ENCODE measurements at places on chromosomes 5 and 9.

DNA sequence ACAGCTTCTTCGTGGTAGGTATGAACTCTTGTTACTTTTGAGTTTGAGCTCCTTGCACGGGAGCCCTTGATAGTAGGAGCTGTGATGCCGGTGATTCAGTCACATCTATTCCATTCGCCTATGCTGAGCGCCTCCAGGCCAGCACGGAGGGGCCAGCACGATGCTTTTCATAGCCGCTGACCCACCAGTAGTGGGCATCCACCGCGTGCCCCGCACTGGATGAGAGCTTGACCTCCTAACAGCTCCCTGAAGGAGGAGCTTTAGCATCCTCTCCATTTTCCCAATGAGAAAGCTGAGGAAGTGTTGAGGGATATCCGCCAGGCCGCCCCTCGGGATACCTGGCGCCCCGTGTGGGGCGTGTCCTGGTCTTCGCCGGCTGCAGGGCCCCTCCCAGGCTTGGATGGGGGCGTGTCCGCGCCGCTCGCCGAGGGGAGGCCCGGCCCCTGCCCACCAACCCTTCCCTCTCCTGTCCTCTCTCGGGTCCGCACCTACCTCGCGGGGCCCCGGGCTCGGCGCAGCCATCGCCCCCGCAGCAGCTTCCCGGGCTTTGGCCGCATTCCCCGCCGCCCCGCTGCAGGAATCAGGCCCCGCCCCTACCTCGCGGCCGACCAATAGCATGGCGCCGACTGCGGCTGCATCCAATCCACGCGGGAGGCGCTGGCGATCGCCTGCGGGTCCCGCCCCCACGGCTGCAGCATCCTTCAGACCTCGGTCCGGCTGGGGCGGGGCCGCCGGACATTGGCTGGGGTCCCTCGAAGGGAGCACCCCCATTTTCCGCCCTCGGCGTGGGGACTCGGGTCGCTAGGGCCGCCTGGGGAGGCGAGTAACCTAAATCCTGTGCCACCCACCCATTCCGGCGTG, at the start of gene PIP5KL1:
TSS of gene PIP5KL1 (minus strand) at position 547 of the 861 bp plus-strand sequence. CDS start at position 522, 25 bp downstream.
- DNase-seq, result peak; percentile 92

- DNase-seq, result no peak
Measured at GRCh38 chr5:65811004-65811403, 89.0 kb downstream of the NLN start.

DNA sequence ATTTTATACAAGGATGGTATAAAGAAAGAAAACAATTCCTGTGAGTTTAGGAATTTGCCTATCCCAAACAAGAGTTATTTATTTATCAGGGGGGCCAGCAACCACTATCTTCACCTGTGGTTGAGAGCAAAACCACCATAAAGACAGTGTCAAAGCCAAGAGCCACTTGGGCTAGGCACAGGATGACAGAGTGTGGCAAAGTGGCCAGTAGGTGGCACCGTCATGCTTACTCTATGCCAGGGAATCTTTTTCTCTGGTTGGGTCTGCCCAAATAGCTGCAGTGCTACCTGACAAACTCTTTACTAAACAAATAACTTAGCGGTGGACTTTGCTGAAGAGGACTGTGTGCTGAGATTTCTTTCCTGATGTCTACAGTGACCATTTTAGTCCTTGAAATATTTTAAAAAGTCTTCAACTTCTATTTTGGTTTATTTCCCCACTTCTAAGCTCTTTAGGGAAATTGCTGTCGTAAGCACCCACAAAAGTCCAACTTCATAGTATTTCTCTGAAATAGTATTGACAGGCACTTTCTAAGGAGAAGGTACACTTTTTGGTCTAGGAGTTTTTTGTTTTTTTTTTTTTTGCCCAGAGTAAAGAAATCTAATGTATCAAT, 285.0 kb downstream of the RFX3 start:
- DNase-seq, result peak; percentile 72

GRCh38 chr5:37086466-37087173, 162.6 kb downstream of the CPLANE1 start:
- no peak for DNase-seq

DNA sequence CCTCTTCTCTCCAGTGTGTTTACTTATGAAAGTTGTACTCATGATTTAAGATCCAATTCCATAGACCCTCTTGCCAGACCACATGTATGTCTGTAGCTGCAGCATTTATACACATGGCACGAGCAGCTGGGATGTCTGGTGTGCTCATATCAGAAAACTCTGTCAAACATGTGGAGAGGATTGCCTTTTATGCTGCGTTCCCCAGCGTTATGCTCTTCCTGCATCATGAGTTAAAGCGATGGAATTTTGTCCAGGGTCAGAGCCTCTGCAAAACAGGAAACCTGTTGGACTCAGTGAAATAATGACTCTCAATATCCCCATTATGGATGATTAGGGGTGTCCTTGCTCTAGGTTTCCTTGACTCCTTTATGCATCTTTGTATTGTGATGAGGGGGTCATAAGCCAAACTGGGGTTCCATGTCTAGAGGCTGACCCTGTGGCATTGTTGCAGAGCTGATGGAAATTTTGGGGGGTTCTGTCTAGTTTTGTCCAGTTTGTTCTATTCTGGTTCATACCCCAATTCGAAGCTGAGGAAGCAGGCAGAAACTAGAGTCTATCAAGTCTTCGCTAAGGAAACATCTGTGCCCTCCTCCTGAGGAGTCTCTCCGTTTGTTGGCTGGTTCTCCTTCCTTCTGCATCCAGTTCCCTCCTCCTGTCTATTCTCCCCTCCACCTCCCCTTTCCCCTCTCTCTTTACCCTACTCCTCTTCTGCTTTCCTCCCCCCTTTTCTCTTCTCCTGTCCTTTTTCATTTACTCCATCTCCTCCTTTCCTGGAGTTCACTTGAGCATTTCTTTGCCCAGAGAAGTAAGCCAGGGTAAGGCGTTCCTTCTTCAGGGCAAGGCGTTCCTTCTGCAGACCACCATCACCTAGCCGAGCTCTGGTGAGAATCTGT, 252.8 kb downstream of the MAST4 start:
- DNase-seq, result no peak

GRCh38 chr5:146331423-146331822, 7.2 kb upstream of the POU4F3 start:
- DNase-seq, result no peak

Measured in NCI-H1417 (cell line).